Esophagus muscularis mucosa (tissue), 4 donors: ENCODE measurements at places on chromosomes 2 and 18. TPM values are rescaled to one million over a fixed set of nuclear protein-coding genes. Genes with fewer than 3 reads are reported as not detected.

NYAP2 gene
- total RNA-seq = not detected

DNA sequence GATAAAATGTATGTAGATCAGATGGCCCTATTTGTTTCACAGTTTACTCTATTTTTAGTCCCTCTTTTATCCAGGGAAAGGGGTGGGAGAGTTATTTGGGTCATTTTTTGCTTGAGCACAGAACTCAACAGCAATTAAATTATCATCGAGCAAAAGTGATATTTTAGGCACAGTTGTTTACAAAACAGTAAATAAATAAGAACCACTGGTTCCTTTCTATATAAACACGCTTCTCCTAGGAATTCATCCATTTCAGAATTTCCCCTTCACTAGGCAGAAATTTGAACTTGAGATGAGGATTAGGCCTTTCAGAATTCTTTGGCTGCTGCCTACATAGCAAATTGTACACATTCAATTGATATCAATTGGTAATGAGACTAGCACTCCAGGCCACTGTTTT is 812.4 kb downstream of the CNTNAP5 start:
- H3K27ac ChIP-seq = no peak overlapping the region
- no peak overlapping the region for H3K4me3 ChIP-seq
- no peaks in the 10 kb centered on the region for H3K4me1 ChIP-seq

CCDC74B gene
- 2.8 TPM for total RNA-seq

GRCh38 chr2:23947350-23947749 is 7.1 kb downstream of the UBXN2A start:
- no peaks in the 10 kb centered on the region for H3K27me3 ChIP-seq
- no peak overlapping the region for H3K27ac ChIP-seq
- H3K4me3 ChIP-seq = no peak overlapping the region

GRCh38 chr2:85813211-85813981 is 59.6 kb downstream of the ATOH8 start:
- H3K36me3 ChIP-seq = no peaks in the 10 kb centered on the region
- peaks cover 15% of the 10 kb centered on the region for H3K4me1 ChIP-seq
- DNase-seq = peak; percentile 72
- no peak overlapping the region for H3K4me3 ChIP-seq

DNA sequence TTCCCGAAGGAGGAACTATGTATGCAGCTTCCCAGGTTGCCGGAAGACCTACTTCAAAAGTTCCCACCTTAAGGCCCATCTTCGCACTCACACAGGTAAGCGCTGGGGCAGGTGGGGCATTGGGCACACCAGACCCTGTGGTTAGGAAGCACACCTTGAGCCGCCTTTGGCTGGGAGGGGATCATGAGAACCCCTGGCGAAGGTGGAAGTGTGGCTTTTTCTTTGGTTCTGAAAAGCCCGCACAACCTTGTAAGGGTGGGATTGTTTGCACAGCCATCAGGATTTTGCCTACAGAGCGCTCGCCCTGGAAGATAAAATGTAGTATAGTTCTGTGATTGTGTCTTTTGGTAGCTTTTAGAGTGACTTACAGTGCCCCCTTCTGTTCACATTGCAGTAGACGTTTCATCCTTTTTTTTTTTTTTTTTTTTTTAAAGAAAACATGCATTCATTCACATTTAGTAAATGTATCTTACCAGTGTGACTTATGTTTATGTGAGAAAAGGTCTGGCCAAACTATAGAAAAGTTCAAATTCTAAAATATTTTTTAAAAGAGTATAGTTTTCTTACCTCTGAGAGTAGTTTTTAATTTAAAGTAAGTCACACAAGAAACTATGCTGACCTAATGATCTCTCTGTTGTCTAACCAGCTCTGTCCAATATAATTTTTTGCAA is 5.3 kb downstream of the KLF11 start:
- no peak for DNase-seq
- peaks cover 30% of the 10 kb centered on the region for H3K36me3 ChIP-seq
- no peak overlapping the region for H3K27ac ChIP-seq
- no peaks in the 10 kb centered on the region for H3K27me3 ChIP-seq
- no peak overlapping the region for H3K4me3 ChIP-seq
- H3K4me1 ChIP-seq = peaks cover 71% of the 10 kb centered on the region

- H3K36me3 ChIP-seq = no peaks in the 10 kb centered on the region
- no peak overlapping the region for H3K27ac ChIP-seq
- no peaks in the 10 kb centered on the region for H3K4me1 ChIP-seq
- H3K4me3 ChIP-seq = no peak overlapping the region
These were observed 13.1 kb upstream of the RAB31 start for GRCh38 chr18:9694952-9695495.

GRCh38 chr2:79369127-79369526 is 143.7 kb upstream of the CTNNA2 start:
- H3K27ac ChIP-seq = no peak overlapping the region
- H3K4me3 ChIP-seq = no peak overlapping the region
- DNase-seq = no peak
- no peaks in the 10 kb centered on the region for H3K4me1 ChIP-seq
- H3K27me3 ChIP-seq = no peaks in the 10 kb centered on the region

TGFA gene
- 0.46 TPM for total RNA-seq

DNA sequence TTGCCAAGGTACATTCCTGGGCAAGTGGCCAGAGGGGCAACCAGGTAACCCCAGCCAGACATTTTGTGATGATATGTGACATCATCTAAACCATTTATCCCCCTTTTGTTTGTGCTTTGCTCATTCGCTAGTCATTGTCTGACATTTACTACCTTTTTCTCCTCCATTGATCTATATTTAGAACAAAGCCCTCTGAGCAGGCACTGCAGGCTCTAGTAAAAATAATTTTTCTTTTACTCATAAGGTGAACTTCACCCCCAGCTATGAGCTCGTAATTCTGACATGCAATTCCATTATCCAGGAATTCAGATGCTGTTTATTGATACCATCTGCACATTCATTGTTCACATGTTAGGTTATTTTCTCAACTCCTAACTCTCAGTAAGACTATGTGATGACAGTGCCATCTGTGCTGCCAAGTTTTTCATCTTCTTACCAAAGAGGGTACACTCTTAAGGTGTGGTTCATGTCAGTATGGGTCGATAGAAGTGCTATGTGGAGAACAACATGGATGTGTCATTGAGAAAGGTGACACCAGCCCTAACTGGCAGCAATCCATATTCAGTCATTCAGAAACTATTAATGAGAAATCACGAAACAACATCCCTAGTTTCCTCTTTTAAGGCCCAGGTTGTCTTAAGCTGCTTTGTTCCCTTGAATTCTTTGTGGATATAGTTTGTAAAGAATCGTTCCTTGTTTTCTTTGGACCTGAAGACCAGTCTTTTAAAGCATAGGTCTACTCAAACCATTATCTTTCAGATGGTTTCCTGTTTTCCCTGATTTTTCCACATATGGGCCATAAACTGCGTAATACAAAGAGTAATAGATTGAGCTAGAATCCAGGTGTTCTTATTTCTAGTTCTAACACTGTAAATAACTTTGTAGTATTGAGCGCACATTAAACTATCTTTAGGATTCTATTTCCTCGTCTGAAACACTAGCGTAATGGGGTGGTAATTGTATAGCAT is 978.1 kb upstream of the CDH2 start:
- peaks cover 7% of the 10 kb centered on the region for H3K4me1 ChIP-seq
- no peaks in the 10 kb centered on the region for H3K27me3 ChIP-seq
- H3K36me3 ChIP-seq = no peaks in the 10 kb centered on the region
- no peak overlapping the region for H3K4me3 ChIP-seq

HNRNPLL gene
- total RNA-seq = 50.2 TPM

GRCh38 chr2:223528036-223528435 is 74.1 kb downstream of the SCG2 start:
- H3K27ac ChIP-seq = no peak overlapping the region
- no peak overlapping the region for H3K4me3 ChIP-seq
- DNase-seq = no peak
- H3K27me3 ChIP-seq = no peaks in the 10 kb centered on the region
- no peaks in the 10 kb centered on the region for H3K36me3 ChIP-seq

DNA sequence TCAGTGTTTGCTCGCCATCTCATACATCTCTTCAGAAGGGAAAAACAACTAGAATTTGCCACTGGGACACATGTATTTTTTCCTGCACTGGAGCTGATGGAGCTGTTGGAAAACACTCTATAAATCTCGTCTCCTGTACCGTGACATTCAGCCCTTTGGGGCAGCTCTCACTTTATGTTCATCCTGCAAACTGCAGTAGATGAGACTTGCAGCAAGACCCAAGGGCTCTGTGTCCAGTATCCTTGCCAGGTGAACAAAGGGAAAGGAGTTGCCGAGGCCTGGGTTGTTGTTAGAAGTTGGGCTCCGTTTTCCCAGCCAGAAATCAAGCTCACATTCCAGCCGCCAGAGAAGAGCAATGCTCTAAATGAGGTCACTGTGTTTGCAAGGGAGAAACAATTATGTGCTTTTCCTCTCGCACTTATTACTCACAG is 285.1 kb downstream of the SLC4A3 start:
- no peak overlapping the region for H3K4me3 ChIP-seq
- DNase-seq = no peak
- peaks cover 3% of the 10 kb centered on the region for H3K4me1 ChIP-seq
- no peaks in the 10 kb centered on the region for H3K36me3 ChIP-seq
- H3K27me3 ChIP-seq = no peaks in the 10 kb centered on the region

GRCh38 chr2:151239624-151240023 is 22.0 kb downstream of the RBM43 start:
- no peak overlapping the region for H3K27ac ChIP-seq
- H3K4me3 ChIP-seq = no peak overlapping the region
- H3K36me3 ChIP-seq = no peaks in the 10 kb centered on the region
- no peak for DNase-seq
- H3K4me1 ChIP-seq = no peaks in the 10 kb centered on the region

RTP5 gene
- total RNA-seq = 0.17 TPM

GRCh38 chr2:146317959-146318358 is 1526.9 kb upstream of the ACVR2A start:
- no peak overlapping the region for H3K27ac ChIP-seq
- DNase-seq = no peak
- H3K4me1 ChIP-seq = peaks cover 2% of the 10 kb centered on the region
- H3K4me3 ChIP-seq = no peak overlapping the region
- H3K36me3 ChIP-seq = no peaks in the 10 kb centered on the region

- H3K27ac ChIP-seq = no peak overlapping the region
- H3K4me1 ChIP-seq = peaks cover 32% of the 10 kb centered on the region
- no peaks in the 10 kb centered on the region for H3K27me3 ChIP-seq
These were observed 287.0 kb downstream of the TCF4 start for GRCh38 chr18:55300936-55301531.

DNA sequence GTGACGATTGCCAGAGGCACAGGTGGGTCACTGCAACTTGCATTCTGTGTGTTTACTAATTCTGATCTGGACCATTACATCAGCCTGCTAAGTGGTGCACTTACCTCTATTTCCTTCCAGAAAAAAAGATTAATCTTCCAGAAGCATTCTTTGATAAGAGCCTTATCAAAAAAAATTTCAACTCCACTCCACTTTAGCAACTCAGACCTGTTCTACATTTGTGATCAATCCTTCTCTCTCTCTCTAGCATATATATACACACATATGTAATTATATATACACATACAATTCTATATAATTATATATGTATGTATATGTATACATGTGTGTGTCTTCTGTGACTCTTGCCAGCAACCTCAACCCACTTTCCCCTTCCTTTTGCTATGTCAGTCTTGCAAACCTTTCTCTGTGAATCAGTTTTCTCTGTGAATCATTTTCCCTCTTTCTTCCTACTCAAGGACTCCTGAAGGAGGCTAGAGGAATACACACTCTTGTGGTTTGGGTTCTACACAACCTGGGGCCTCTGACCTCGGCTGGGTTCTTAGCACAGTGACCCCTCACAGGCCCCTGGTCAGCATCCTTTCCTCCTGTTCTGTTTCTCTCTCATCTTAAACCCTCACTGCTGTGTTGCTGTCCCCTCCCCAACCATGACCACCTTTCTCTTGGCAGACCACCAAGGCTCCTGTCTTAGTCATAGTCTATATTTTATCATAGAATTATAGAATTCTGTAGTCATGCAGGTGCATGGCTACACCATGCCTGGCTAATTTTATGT is 130.4 kb upstream of the PELI1 start:
- H3K4me3 ChIP-seq = no peak overlapping the region
- H3K36me3 ChIP-seq = no peaks in the 10 kb centered on the region
- peaks cover 24% of the 10 kb centered on the region for H3K4me1 ChIP-seq
- no peak for DNase-seq
- peak overlapping the region; percentile 79 for H3K27ac ChIP-seq

- H3K27ac ChIP-seq = no peak overlapping the region
- no peaks in the 10 kb centered on the region for H3K27me3 ChIP-seq
- H3K4me1 ChIP-seq = no peaks in the 10 kb centered on the region
- H3K4me3 ChIP-seq = no peak overlapping the region
- no peaks in the 10 kb centered on the region for H3K36me3 ChIP-seq
- DNase-seq = no peak
These were observed 216.0 kb downstream of the DSEL start for GRCh38 chr18:67300498-67300897.

DNA sequence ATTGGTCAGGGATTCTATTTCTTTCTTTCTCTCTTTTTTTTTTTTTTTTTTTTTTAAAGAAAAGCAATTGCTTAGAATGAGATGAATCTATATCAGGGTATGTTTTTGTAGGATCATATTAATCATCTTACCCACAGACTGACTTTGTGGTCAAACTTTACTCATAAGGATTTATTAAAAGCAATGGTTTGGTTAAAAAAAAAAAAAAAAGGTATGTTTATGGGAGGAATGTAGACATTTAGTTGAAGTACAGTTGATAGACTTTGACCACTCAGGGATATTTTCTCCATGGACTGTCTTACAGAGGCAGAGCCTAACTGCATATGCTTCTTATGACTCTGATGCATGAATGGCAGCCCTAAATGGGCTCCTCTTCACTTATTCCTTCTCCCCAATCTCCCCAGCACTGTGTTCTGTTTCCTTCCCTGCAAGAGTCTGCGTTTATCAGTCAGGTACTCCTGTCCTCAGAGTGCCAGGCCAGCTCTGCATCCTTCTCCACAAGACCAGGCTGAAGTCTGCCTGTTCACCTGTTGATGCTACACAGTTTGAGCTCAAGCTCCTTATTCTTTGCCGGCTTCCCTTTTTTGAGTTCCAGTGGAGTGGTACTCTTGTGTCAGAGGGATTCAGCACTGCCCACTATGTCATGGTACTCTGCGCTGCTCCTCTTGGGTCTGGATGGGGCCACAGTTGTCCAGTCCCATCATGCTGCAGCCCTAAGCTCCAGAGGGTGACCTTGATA is 24.3 kb downstream of the CRIM1 start:
- H3K36me3 ChIP-seq = peaks cover 3% of the 10 kb centered on the region
- no peak overlapping the region for H3K27ac ChIP-seq
- H3K4me1 ChIP-seq = peaks cover 41% of the 10 kb centered on the region
- no peak for DNase-seq
- H3K27me3 ChIP-seq = no peaks in the 10 kb centered on the region
- H3K4me3 ChIP-seq = no peak overlapping the region

DNA sequence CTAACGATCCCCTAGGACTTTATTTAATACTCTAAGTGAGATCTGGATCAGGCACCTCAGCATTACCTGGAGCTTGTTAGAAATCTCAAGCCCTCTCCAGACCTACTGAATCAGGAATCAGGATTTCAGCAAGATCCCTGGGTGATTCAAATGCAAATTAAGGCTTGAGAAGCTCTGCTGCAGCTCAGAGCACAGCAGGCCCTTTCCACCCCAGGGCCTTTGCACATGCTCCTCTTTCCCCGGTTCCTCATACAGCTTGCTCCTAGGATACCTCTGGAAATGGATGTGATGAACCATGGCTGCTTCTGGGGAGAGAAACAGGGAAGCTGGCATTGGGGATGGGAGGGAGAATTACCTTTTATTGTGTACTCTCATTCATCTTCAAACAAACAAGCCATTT is 40.3 kb upstream of the MGAT4A start:
- no peaks in the 10 kb centered on the region for H3K27me3 ChIP-seq
- no peak overlapping the region for H3K4me3 ChIP-seq
- no peaks in the 10 kb centered on the region for H3K36me3 ChIP-seq
